ENCODE measurements at places on chromosomes 16 and 17. TPM values are rescaled to one million over a fixed set of nuclear protein-coding genes. Genes with fewer than 3 reads are reported as not detected.

HES7 gene
- total RNA-seq: 0.30 TPM

- DNase-seq: no peak
Measured at GRCh38 chr17:57902117-57902799, 52.4 kb upstream of the MRPS23 start.

DNA sequence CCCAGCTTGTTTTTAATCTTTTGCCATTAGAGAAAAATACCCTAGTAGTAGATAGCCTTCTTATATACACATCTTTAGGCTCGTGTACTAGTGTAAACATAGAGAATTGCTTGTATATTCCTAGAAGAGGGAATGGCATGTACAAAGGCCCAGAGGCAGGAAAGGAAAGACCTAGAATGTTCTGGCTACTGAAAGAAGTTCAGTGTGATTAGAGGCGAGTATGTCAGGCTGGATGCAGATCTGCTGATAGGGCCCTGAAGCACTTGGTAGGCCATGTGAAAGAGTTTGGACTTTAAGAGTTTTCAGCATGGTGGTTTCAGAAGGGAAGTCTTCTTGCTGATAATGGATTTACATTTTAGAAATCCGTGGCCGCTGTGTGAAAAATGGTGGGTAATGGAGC lies 17.4 kb downstream of the CTCF start:
- no peak for DNase-seq

DNA sequence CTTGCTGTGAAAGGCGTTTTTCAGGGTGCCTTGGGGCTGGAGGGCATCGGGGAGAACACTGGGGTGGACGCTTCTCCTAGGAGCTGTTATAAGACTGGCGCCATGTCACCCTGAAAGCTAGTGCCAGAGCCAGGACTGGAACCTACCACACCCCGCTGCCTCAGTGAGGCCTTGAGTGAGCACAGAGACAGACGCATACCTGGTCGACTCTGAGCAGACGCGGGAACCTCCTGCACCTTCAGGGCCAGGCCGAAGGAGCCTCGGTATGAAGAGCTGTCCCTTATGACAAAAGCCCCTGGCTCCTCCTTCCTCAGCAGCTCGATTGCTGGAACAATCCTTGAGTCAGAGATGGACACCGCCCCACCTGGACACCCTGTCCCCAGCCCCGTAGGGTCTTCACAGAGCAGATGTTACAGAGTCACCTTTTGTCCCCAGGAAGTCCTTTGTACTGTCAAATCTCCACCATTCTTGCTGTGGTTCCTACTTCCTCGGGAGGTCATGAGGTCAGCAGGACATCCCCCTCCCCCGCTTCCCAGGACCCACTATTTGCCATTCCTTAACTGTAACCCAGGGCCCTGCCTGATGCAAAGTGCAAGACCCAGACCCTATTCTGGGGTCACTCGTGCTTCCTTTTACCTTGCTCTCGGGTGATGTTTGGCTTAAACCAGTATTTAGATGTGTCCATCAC lies 17.0 kb downstream of the TNS4 start:
- DNase-seq: no peak

- DNase-seq: peak; percentile 39
Measured at GRCh38 chr16:2883458-2883908, 468 bp downstream of the FLYWCH2 start.

GRCh38 chr17:82108496-82108945 lies 10.5 kb upstream of the FASN start:
- no peak for DNase-seq

DNA sequence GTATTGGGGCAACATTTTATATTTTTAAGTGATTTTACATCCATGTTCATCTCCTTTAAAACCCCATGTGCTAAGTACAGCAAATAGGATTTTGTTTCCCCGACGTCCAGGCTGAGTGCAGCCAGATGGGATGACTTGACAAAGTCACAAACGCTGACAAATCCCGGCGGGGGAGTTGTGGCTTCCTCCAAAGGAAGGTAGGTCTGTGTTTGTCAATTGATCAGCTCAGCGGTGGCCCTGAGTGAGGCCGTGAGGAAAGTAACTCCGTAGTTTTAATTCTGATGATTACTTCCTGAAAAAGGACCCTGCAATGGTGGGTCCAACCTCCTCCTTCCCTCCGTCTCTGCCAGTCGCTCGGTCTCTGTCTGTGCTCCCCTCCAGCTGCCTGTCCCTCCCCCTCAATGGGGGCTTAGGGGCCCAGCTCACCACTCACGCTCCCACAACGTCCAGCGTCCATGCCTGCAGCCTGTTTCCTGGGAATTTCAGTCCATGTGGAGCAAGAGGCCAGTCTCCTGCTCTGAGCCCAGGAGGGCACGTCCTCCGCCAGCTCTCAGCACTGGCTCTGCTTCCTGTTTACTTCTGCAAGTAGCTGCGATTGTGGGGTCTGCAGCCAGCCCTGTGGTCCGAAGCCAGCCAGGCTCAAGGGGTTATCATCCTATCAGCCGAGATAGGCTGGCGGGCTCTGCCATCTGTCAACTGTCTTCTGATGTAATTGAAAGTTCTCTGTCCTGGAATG lies 209.4 kb upstream of the FOXF1 start:
- no peak for DNase-seq

DNA sequence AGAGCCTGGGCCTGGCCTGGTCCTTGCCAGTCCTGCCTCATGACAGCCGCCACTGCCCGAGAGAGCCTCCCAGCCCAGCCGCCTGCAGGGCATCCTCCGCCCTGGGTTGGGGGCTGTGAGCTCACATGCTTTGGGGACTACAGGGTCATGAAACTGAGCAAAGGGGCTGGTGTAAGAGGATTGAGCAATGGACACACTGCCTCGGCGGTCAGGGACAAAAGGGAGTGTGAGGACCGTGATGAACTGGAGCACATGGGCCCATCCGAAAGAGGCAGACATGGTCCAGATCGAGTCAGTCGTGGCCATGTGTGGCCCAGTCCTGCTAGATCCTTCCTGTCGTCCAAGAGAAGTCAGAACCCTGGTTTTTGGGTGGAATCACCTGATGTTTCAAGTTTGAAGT lies 52.3 kb downstream of the GSG1L start:
- DNase-seq: no peak

DNA sequence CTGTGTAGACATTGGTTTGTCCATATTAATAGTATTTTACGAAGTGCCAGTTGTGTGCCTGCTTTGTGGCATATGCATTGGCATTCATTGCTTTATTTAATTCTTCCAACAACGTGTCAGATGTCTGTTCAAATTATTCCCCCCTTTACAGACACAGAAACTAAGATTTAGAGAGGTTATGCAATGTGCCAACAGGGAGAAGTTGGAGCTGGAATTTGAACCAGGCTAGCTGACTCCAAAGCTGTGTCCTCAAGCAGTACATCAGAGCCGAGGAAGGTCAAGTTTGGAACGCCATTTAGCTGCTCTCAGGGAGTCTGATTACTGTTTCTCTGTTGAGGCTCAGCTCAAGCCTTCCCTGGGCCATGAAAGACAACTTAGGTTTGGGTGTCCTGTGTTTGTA lies 232.3 kb downstream of the WWOX start:
- no peak for DNase-seq

DNAAF8 gene
- total RNA-seq: not detected

CCL1 gene
- total RNA-seq: not detected

DNA sequence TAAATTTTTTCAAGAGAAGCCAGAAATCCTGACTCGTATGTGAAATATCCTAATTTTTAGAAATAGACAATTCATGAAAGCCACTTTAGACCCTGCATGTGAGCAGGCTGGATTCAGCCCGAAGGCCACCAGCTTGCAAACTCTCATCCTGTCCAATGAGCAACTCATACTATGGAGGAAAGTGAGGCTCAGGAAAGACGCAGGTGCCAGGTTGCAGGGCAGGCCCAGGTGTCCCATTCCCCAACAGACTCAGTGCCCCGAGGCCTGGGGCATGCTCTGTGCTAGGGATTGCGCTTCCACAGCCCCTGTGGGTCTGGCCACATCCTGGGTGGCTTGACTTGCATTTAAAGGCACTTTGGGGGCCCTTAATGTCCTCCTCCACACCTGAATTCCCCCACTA lies 16.7 kb upstream of the RASD1 start:
- peak; percentile 18 for DNase-seq
